ENCODE measurements at places on chromosomes 2 and 18.

- no peak for DNase-seq
Measured at GRCh38 chr2:169237939-169238338, 124.4 kb downstream of the LRP2 start.

- no peak for DNase-seq
Measured at GRCh38 chr2:50401772-50402653, 629.9 kb downstream of the NRXN1 start.

DNA sequence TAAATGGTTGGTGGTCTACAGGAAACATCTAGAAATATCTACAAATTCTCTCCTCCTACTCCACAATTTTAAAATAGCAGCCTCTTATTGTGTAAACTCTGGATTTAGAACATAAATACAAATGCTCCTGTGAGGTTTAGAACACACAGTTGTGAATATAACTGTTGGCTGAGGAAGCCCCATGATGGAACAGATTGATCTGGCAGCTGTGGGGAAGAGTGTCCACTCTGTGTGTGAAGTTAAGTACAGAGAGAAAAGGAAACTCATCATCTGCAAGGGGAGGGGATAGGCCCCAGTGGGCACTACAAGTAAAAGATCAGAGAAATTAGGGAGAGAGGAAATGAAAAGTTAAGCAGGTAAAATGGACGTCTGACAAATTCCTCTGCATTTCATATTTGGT lies 422.7 kb upstream of the FSHR start:
- DNase-seq: no peak

DNA sequence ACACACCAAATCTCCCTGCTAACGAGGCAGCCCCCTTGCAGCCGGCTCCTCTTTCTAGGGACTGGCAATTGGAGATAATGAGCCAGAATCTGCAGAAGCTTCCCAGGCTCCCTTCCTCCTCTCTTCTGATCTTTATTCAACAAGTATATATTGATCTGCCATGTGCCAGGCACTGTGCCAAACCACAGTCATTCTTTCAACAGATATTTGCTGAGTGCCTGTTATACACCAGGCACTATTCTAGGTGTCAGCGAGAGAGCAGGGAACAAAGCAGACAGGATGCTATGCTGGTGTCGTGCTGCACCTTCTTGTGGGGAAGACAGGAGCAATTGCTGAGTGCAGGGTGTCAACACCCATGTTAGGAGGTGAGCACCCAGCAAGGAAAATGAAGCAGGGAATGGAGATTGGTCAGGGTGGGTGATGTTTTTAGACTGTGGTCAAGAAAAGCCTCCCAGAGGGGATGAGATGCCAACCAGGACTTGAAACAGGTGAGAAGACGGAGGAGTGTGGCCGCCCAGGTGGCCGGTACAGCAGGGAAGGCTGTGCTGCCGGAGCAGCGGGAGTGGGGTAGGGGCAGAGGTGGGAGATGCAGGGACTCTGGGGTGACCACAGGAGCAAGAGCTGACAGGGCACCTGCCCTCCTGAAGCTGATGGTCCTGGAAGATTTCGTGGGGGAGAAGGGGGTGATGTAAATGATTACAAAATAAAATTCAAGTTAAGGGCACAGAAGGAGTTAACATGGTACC lies 307.6 kb upstream of the RAB12 start:
- no peak for DNase-seq

DNA sequence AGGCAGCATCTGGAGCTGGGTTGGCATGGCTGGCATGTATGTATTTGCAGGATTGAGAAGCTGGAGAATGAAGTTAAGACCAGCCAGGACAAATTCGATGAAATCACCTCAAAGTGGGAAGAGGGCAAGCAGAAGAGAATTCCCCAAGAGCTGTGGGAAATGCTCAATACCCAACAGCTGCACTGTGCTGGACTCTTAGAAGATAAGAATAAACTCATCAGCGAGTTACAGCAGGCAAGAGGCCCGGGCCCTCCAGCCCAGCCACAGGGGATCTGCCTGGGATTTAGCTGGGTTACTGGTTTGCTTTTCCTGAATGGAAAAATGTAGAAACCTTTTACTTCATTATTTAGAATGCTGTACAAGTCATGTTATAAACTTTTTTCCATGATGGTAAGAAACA lies 22.5 kb downstream of the DRC1 start:
- DNase-seq: no peak

DNA sequence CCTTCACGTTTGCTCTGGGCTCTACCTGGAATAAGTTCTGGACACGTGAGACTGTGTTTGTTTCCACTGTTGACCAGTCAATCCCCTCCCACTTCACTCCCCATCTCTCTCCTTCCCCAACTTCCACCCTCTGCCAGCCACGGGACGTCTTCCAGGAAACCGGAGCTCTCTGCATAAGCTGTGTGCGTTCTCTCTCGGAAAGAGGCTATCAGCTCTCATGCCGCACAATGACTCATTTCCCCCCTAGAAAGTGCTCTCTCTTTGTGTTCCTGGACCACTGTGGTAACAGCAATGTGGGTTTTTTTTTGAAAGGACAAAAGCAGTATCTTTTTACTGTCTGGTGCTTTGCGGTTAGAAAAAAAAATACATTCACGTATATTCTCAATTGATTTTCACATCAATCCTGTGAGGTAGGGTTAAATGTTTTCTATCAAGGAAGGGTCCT lies 10.2 kb downstream of the PROKR1 start:
- no peak for DNase-seq

DNA sequence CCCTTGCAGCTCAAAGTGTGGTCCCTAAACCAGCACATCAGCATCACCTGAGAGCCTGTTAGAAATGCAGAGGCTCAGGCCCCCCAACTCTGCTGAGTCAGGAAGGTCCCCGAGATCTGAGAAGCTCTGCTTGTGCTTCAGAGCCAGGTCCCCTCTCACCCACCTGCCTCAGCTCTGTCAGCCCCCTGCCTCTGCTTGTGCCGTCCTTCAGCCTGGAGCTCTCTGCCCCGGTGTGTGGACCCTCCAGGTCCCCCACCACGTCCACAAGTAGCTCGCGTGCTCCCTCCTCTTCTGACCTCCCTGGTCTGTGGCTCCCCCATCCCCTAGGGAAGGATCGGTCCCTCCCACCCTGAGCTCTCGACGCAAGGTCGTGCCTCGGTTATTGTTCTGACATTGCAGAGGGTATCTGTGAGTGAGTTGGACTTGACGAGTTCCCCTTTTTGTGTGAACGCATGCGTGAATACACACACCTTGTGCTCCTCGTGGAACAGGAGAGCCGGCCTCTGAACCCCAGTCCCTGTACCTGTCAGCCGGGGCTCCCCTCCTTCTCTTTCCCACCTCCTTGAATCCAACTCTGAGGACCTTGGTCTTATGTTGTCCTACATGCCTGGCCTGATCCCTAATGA lies 75.5 kb upstream of the TAF1B start:
- no peak for DNase-seq

Data from CD4-positive, alpha-beta T cell (primary cell).